ENCODE measurements at places on chromosomes 2 and 18.

DNA sequence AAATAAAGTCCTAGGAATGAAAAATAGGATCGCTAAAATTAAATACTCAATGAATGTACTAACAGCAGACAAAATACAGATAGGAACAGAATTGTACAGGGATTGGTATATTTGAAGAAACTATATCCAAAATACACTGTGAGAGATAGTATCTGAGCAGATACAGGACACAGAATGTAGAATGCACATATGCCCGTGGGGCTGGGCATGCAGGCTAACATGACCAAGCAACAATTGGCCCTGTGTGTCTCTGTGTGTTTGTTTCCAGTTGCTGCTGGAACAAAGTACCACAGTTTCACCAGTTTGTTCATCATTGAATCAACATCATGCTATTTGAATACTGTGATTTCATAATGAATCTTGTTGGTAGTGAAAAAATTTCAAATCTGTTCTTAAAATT, 127.6 kb downstream of the PMAIP1 start:
- DNase-seq: no peak

- DNase-seq: no peak
These were observed 56.4 kb downstream of the DCDC2C start for GRCh38 chr2:3759761-3760160.

DNA sequence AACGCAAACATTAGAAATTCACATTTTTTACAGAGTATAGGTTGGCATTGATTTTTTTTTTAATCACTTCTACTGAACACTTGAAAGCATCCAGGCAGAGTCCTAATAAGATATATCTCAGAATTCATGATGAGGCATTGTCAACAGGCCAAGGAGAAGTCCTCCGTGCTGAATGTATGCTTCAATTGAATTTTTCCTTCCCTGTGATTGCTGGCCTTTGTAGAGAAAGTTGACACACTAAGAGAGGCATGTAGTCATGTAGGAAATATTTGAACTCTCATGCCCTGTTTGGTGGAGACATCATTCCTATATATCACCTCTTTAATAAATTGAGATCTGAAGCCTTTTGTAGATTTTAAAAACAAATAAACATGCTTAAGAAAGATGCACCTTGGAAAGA, 844.9 kb downstream of the CPS1 start:
- no peak for DNase-seq

GRCh38 chr2:143329288-143329687, 200.1 kb downstream of the ARHGAP15 start:
- no peak for DNase-seq

DNA sequence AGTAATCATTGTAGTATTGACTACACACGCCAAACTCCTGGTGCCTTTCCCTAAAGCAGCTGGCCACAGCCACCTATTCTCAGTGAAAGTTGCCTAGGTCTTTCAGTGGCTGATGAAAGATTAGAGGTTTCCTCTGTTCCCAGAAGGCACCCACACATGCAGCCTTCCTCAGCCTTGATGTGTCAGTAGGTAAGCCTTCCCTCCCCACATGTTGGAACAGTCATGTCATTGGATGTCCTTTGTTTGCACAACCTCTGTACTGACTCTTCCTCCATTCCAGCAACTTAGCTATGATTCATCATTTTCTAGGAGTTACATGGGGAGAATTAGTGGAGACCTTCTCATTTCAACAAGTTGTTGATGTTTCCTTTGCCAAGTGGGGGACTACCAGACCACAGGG, 630.8 kb upstream of the SLC39A10 start:
- DNase-seq: no peak

- no peak for DNase-seq
These were observed 56.9 kb upstream of the ACVR1C start for GRCh38 chr2:157685572-157685971.

- DNase-seq: no peak
These were observed 391.5 kb upstream of the VWC2L start for GRCh38 chr2:214019229-214019972.

DNA sequence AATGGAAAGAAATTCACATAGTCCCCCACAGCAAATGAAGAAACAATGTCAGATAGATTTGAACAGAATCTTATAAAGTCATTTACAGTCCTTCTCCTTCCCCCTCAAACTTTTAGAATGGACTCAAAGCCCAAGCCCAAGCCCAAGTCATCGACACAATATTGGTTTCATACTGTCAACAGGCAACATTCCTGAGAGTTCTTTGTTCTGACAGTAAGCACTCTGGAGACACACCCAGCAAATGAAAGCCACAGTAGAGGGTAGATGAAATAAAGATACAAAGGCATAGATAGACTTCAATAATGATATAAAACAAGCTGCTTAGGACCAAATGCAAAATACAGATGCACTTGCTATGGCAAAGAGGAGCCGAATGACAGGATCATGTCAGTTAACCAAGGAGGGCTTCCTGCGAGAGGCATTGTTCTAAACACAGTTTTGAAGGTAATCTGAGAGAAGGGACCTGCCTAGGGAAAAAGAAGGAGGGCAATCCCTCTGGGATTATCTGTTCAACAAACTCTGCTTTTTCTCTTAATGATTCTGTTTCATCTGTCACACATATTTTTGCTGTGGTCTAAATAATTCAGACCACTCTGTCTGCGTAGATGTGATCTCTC, 97.1 kb upstream of the MAP4K3 start:
- DNase-seq: no peak

DNA sequence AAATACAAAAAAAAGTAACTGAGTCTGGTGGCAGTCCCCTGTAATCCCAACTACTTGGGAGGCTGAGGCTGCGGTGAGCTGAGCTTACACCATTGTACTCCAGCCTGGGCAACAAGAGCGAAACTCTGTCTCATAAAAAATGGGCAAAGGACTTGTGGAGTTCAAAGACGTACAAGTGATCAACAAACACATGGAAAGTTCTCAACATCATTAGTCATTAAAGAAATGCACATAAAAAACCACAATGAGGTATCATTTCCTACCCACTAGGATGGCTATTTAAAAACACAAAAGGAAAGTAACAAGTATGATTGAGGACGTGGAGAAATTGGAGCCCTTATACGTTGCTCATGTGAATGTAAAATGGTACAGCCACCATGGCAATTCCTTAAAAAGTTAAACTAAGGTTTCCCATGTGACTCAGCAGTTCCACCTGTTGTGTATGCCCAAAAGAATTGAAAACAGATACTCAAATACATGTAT, 52.3 kb downstream of the RAB10 start:
- no peak for DNase-seq

GRCh38 chr2:82198809-82199492, 1894.4 kb upstream of the LRRTM1 start:
- no peak for DNase-seq

GRCh38 chr2:175606010-175606841, 395.8 kb downstream of the LNPK start:
- DNase-seq: no peak

- DNase-seq: no peak
These were observed 12.1 kb downstream of the PSD4 start for GRCh38 chr2:113185664-113186432.

GRCh38 chr2:102359527-102359926, 3.9 kb downstream of the IL18R1 start:
- DNase-seq: no peak

DNA sequence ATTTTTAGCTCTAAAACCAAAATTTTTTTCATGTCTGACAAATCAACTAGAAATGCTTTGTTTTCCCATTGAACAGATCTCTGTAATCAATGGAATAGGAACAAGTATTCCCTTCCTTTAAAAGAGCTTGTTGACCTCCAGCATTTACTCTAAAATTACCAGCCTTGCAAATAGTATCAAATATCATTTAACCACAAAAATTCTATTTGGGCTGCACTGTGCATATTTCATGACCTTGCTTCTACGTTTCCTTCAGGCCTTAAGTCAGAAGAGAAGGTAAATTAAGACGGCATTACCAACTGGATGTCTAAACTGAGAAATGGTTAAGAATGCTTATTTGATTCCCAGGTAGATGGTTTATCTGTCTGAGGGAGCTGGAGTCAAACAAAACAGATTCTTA, 33.3 kb upstream of the NRXN1 start:
- no peak for DNase-seq

GRCh38 chr2:68193787-68194372, 36.2 kb downstream of the PNO1 start:
- no peak for DNase-seq

- DNase-seq: no peak
These were observed 157.3 kb downstream of the RHBDD1 start for GRCh38 chr2:226993171-226993570.

DNA sequence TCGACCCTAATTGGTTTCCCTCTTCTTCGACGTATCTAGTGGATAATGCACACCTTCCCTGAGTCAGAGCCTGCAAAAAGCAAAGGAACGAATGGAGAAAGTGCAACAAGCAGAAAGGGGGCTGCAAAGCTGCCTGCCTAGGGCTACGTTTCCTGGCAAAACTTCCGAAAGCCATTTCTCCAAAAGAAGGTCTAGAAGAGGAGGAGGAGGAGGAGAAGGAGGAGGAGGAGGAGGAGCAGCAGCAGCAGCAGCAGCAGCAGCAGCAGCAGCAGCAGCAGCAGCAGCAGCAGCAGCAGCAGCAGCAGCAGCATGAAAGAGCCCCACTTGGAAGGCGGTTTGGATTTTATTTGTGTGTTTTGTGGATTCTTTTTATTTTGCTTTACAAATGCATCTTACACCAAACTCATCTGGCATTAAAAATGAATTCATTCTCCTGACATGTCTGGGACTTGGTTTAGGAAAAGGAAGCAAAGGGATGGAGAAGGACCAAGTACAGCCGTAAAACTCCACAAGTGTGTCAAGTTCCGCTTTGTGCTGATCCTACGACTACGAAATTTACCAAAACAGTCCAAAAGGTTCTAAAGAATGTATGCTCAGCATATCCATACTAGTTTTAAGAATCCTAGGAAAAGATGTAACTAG, 2.0 kb downstream of the TCF4 start:
- DNase-seq: no peak

GRCh38 chr2:239288237-239288636, 112.6 kb downstream of the HDAC4 start:
- no peak for DNase-seq

GRCh38 chr18:50791599-50792438, 28.0 kb downstream of the MRO start:
- no peak for DNase-seq

DNA sequence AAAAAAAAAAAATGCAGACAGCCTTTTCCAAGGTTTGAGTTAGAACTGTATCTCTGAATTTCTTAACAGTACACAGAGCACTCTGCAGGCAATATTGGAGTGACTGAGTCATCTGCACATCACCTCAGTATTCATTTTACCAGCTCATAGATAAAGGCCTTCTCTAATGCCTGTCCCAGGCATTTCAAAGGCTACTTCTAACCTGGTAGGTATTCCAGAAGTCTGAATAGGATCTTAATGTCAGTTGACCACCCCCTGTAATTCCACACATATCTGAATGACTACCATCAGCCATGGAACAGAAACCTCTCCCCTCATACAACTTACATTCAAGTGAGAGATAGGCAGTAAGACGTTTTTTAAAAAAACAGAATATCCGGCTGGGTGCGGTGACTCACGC, 9.0 kb downstream of the METTL21A start:
- DNase-seq: no peak

- no peak for DNase-seq
These were observed 21.5 kb upstream of the BZW1 start for GRCh38 chr2:200790185-200790584.

- no peak for DNase-seq
These were observed 62.3 kb upstream of the MYO3B start for GRCh38 chr2:170115501-170116229.

GRCh38 chr2:142306131-142306530, 175.3 kb upstream of the LRP1B start:
- DNase-seq: no peak

- DNase-seq: no peak
These were observed 79.7 kb downstream of the DDX1 start for GRCh38 chr2:15671409-15671808.

GRCh38 chr2:186477790-186478189, 8.3 kb upstream of the ZC3H15 start:
- no peak for DNase-seq
